ENCODE measurements at places on chromosomes 2 and 18. TPM values are rescaled to one million over a fixed set of nuclear protein-coding genes. Genes with fewer than 3 reads are reported as not detected.

Gene MAP2
- total RNA-seq = 2.1 TPM

Gene HJURP
- 31.7 TPM for total RNA-seq

Gene CRYGA
- total RNA-seq = not detected

Gene CHST9
- total RNA-seq = not detected

GRCh38 chr2:106232638-106233349 is 38.7 kb upstream of the UXS1 start:
- DNase-seq = no peak

DNA sequence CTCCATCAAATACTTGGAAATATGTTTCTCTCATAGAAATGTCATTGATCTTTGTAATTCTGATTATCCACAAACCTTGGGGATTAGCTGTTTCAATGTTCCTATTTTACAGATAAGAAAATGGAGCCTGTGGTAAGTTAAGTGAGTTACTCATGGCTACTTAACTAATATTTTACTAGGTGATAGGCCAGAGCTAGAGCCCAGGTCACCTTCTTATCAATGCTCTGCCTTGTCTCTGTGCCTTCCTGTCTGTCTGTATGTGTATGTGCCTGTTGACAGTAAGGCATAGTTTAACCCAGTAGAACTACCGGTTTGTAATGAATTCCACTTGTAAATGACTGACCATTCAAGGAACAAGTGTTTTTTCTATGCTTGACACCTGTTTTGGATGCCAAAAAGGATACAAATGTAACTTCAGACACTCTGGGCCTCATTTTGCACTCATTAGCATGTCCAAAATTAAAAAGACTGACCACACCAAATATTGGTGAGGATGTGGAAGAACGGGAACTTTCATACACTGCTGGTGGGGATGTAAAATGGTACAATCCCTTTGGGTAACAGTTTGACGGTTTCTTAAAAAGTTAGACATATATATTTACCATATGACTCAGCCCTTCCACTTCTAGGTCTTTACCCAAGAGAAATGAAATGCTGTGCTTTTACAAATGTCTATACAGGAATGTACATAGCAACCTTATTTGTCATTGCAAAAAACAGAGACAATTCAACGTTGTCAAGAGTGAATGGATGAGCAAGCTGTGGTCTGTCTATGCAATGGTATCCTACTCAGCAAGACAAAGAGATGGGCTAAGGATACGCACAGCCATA is 19.6 kb upstream of the IL1A start:
- peak; percentile 96 for DNase-seq

- no peak for DNase-seq
These were observed 6.7 kb downstream of the GBX2 start for GRCh38 chr2:236161531-236161930.

GRCh38 chr2:100405403-100406119 is 11.9 kb downstream of the CHST10 start:
- no peak for DNase-seq

DNA sequence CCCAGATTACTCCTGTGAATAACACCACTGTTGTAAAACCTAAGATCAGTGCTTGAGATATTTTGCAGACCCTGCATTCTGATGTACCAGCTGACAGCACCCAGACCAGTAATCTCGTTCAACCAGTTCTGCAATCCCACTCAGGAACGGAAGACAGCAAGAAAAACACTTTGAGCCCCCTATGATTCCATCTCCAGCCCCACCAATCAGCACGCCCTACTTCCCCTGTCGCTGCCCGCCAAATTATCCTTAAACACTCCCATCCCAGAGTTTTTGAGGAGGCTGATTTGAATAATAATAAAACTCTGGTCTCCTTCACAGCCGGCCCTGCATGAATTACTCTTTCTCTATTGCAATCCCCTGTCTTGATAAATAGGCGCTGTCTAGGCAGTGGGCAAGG is 173.9 kb upstream of the CDH2 start:
- no peak for DNase-seq

Measured in PC-3 (cell line).